ENCODE measurements at places on chromosomes 1 and 21.

GRCh38 chr1:87513255-87513654, 184.6 kb downstream of the LMO4 start:
- DNase-seq: no peak

DNA sequence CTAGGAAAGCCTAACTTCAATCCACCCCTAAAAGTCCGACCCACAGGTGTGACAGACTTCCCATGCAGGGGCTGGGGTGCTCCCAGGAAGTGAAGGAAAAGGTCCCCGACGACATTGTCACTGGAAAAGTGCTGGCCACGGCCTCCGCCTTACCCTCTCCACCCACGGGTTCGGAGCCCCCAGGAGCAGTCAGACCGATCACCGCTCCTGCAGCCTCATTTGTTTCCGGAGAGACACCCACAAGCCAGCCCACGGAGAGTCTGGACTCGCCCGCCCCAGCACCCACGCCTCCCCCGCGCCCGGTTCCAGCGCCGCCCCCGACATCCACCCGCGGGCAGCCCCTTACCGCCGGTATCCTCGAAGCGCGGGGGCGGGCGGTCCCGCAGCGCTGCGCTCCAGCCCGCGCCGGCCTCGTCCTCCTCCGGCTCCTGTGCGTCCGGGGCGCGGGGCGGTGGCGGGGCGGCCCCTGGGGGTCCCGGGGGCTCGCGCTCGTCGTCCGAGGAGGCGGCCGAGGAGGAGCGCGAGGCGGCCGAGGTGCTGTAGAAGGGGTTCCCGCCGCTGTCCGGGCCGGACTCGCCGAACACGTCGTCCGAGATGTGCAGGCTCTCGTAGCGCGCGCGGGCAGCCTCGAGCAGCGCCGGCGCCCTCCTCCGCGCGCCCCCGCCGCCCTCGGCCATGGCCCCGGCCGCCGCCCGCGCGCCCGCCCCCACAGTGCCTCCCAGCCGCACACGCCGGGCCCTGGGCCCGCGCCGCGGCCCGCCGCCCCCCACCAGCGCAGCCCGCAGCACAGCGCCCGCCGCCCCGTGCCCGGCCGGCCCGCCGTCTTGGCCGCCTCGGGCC, 660 bp downstream of the PGBD5 start:
- no peak for DNase-seq

DNA sequence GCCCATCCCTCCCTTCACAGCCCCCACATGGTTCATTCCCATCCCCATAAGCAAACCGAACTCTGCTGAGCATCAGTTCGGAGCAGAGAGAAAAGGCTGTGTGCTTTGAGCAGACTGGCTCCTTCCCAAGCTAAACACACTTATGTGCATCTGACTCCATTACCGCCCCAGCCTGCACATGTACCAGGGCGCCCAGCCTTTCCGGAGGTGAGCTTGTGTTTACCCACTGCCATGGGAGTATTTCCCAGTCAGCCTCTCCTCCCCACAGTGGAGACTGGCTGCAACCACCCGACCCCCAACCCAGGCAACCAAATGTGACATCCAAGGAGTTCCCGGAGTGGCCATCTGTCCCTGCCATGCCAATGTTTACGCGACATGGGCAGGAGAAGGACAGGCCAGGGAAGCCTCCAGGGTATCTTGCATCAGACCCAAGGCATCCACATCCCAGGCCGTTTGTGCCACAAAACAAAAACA, 9.4 kb downstream of the TIAM1 start:
- DNase-seq: no peak

DNA sequence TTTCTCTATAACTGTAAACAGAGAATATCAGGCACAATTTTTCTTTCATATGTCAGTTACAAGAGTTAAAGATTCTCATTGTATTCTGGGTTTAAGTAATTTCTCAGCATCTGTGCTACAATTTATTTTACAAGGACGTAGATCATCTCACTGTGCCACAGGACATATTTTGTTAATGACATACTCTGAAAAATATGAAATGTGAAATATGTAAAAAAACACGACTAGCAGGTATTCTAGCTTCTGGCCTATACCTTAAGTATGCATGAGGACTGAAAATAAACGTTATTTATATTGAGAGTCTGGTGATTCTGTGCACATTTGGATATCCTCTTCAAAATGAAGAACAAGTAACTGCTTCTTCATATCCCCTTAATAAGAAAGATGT, 308.8 kb downstream of the BRINP3 start:
- DNase-seq: no peak

- no peak for DNase-seq
These were observed 385.8 kb downstream of the NTNG1 start for GRCh38 chr1:107526524-107527198.

DNA sequence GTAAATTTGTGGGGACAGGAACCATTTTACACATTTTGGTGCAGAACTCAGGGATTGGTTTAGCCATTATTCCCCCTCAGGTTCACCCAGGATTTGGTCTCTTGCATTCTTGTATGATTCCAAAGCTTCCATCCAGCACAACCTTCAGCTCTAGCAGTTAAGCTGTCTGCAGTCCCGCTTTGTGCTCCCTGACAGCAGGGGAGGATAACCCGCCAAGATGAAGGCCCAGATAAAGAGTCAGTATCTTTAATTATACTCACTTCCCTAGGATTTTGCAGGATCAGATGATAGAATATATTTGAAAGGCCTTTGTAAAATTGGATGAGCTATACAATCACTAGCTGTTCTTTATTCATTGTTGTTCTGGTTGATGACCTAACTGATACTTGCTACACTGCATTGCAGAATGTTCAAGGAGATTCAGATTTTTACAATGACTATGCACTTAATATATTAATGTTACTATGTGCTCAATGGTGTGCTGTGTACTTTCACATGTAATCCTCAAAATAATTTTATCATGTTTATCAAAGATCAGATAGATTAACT, 49.8 kb downstream of the SLC16A1 start:
- no peak for DNase-seq

DNA sequence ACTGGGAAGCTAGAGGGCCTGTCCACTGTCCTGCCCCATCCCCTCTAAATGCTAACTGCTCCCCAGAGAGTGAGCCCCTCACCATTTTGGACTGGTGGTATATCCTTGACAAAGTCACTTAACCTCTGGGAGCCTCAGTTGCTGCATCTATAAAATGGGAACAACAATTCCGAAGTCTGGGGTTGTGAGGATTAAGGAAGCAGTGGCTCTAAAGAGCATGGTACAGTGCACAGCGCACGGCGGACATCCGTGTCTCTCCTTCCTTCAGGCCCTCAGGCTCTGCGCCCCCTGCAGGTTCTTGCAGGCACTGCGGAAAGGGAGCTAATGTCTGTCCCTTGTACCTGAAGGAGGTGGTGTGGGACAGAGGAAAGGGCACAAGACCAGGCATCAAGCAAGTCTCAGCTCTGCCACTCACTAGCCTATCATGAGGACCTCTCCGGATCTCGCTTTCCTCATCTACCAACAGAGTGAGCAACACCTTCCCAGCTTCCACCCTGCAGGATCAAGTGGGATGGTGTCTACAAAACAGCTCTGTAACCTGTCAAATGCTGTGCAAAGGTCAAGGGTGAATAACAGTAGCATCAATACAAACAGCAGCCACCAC, 20.1 kb downstream of the ECE1 start:
- DNase-seq: peak; percentile 65

- no peak for DNase-seq
These were observed 53.4 kb upstream of the PRKACB start for GRCh38 chr1:84090447-84091245.

DNA sequence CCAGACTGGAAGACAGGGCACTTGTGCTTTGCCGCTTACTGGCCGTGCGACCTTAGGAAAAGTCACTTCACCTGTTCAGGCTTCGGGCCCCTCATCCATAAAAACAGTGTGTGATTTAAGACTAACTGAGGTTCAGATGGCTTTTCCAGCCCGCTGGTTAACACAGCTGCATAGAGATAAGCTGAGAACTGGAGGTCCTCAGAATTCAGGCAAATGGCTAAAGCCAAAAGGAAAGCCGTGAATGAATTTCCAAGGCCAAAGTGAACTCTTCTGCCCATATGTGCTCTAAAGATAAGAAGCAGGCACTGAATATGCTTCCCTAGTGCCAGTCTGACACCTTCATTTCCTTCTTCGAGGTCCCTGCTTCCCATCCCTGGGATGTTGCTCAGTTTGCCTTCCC, 23.5 kb upstream of the SARS1 start:
- DNase-seq: no peak

- DNase-seq: peak; percentile 21
These were observed 45.8 kb upstream of the DMRTB1 start for GRCh38 chr1:53413175-53414001.

Data from stimulated activated naive B cell treated with anti-CD40 and anti-IgM and Interleukin-4, amounts not matched to agents 10 μg/mL and 1 μg/mL and 100 μg/mL, for 72 hours (primary cell).